ENCODE measurements at places on chromosomes 1 and 21.

DNA sequence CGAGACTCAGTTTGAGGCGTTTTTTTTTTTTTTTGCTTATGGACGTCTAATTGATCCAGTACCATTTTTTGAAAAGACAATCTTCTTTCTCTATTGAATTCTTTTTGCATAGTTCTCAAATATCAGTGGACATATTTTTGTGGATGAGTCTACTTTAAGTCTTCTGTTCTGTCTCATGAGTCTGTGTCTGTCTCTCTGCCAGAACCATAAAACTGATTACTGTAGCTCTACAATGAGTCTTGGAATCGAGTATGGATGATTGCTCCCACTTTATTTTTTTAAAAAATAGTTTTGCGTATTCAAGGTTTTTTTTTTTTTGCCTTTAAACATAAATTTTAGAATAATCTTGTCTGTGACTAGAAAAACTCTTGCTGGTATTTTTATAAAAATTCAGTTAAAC, 323.5 kb downstream of the ZNF326 start:
- peak; percentile 6 for DNase-seq

GRCh38 chr1:239682046-239682445, 295.7 kb downstream of the CHRM3 start:
- no peak for DNase-seq

DNA sequence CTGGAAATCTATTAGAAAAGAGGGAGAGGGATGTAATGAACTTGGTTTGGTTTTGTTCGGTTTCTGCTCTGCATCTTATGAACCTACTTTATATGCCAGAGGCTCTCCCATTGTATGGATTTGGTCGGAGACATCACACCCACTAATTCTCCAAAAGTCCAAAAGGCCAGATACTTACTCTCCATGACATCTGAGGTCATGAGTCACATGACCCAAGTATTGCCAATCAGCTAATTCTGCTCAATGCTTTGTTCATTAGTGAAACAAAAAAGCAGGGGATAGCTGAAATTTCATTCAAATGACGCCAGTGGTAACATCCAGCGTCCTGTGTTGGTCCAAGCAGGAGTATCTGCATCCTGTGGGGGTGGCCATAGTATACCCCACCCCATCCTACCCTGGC, 173.6 kb downstream of the TRIM33 start:
- DNase-seq = no peak

- DNase-seq = no peak
Measured at GRCh38 chr1:40595623-40596022, 64.2 kb downstream of the ZNF684 start.

Data from fibroblast of skin of right quadriceps (primary cell).